ENCODE measurements at places on chromosomes 2 and 18. TPM values are rescaled to one million over a fixed set of nuclear protein-coding genes. Genes with fewer than 3 reads are reported as not detected.
A peak's percentile ranks its signal among the peaks of the same experiment; 100 is the strongest.

Gene FBXO48
- total RNA-seq, result 0.25 TPM

Gene GPAT2
- total RNA-seq, result 5.6 TPM

Gene DPYSL5
- under 0.01 TPM for total RNA-seq

Gene CGREF1
- total RNA-seq, result 5.1 TPM

Gene NAT8
- total RNA-seq, result not detected

Gene UGT1A3
- total RNA-seq, result not detected

Gene FNDC4
- total RNA-seq, result 10.0 TPM

Gene STEAP3
- total RNA-seq, result 7.7 TPM

Gene NIF3L1
- 14.4 TPM for total RNA-seq

Gene DSC3
- under 0.01 TPM for total RNA-seq

Gene SIX3
- not detected for total RNA-seq

Gene LHCGR
- total RNA-seq, result not detected

Gene ELMOD3
- total RNA-seq, result 9.6 TPM

Gene RNPEPL1
- 16.2 TPM for total RNA-seq

Gene GPR35
- total RNA-seq, result 0.13 TPM

GRCh38 chr2:214807653-214808052, 1.8 kb downstream of the BARD1 start:
- DNase-seq, result no peak

DNA sequence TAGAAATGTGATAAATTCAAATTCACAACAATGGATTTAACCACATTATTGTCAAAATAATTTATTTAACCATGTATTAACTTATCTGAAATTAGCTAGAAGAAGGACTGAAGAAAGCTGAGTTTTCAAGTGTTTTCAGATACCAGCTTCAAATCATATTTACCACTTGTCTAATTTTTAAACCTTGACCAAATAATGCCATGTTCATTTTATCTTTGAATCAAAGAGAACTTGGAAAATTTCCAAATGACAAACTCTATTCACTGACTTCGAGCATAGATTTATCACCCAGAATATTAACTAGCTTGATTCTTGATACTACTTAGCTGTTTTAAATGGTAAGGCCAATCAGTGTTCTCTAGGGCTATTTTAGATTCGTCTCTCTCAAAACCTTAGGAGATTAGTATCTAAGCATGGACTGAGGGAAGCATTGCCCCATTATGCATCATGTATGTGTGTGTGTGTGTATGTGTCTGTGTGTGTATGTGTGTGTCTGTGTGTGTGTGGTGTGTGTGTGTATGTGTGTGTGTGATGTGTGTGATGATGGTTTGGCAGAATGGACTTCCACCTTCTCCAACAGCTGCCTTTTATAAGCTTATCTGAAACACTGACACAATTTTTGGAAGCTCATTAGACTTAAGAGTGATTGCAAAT, 667.5 kb upstream of the FANCL start:
- no peak for DNase-seq

GRCh38 chr2:220465700-220466099, 838.3 kb downstream of the SLC4A3 start:
- no peak for DNase-seq

DNA sequence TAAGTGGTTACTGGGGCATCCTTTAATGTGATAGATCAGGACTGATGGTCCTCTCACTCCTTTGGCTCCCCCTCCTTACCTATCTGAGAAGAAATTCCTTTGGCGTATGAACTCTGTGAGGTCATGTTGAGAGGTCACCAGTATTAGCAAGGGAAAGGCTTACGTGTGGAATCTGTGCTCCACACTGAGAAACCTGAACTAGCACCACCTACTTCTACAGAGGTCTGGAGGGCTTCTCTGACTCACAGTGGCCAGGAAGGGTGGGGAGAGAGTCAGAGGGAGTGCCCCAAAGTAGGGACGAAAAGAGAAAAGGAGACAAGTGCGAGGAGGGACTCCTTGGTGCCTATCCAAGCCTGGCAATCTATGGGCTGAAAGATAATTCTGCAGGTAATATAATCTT, 348.6 kb downstream of the TNS1 start:
- no peak for DNase-seq

GRCh38 chr2:186042207-186043028, 303.8 kb downstream of the FSIP2 start:
- no peak for DNase-seq

GRCh38 chr2:19642501-19642900, 259.3 kb downstream of the TTC32 start:
- no peak for DNase-seq

DNA sequence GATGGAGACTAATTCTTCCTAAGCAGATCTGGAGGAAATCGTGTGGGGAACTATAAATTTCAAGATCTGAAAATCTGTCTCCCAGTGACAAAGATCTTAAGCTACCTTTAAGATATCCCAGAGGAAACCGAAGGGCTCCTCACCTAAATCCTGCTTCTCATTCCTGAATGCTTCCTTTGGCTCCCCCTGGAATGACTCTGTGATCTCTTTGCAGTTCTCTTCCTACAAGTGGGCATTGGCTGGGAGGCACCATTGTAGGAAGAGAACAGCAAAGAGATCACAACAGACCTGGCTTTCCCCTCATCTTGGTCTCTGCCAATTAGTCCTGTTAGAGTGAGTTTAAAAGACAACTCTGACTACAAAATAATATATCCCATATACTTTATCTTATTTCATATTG, 70.0 kb upstream of the KCNH7 start:
- no peak for DNase-seq

DNA sequence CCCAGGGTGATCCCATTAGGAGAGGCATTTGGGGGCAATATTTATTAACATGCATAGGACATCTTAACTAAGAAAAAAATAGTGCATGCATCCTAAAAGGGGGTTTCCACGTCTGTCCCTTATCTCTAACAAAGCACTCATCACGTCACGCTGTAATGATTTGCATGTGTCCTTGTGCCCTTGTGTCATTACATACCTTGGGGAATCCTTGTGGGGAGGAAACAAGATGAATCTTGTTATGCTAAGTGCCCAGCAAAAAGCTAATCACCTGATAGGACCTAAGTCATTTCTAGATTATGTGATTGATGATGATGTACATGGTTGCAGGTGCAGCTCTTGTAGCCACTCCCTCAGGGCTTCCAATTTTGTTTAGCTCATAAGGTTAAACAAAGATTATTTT, 250.9 kb downstream of the FBXO15 start:
- no peak for DNase-seq

DNA sequence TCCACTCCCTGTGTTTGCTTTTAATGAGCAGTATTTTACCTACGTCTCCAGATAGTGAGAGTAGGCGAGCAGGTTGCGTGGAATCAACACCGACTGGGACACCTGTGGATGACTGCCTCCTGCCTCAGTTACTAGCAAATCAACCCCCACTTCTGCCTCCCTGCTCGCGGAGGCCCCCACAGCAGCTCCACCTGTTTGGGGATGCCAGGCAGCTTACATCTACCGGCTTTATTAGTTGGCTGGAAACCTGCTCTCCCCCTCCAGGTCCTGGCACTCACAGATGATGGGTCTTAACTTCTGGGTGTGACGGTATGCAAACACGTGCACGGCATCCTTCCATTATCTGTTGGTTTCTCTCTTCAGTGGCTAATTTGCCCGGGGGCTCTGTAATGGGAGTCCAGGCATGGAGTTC, 164.4 kb upstream of the SESTD1 start:
- no peak for DNase-seq

DNA sequence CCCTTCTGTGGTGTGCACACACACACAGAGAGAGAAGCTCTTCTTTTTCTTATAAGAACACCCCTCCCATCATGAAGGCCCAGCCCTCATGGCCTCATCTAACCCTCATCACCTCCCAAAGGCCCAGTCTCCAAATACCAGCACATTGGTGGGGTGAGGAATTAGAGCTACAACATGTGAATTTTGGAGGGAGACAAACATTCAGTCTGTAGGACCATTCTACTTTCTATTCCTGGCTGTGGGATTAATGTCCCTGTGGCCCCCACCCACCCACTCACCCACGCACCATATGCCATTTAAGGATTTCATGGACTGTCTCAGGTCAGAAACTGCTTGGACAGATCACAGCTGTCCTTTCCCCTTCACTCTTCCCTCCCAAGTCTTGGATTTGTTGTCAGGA, 190.2 kb downstream of the GBX2 start:
- DNase-seq, result no peak

- DNase-seq, result no peak
Measured at GRCh38 chr18:26342646-26343045, 116.4 kb downstream of the TAF4B start.

DNA sequence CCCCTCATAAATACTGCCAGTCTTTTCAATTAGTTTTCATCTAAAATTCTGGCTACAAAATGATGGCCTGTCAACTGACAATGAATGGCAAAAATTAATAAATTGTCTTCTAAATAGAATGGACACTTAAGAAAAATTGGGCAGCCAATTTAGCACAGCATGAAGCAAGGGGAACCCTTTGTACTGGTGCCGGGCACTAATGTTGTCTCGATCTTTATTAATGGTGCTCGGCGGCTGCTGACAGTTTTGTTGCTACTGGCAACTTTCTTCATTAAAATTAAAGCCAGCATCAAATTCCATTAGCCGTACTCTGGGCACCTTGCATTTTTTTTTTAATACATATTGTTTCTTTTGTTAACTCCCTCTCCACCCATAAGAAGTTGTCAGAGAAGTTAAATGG, 309.3 kb downstream of the GBX2 start:
- no peak for DNase-seq

- DNase-seq, result no peak
Measured at GRCh38 chr2:129300456-129300855, 679.0 kb upstream of the RAB6C start.

GRCh38 chr2:127049927-127050802, 56.8 kb downstream of the BIN1 start:
- peak; percentile 49 for DNase-seq

DNA sequence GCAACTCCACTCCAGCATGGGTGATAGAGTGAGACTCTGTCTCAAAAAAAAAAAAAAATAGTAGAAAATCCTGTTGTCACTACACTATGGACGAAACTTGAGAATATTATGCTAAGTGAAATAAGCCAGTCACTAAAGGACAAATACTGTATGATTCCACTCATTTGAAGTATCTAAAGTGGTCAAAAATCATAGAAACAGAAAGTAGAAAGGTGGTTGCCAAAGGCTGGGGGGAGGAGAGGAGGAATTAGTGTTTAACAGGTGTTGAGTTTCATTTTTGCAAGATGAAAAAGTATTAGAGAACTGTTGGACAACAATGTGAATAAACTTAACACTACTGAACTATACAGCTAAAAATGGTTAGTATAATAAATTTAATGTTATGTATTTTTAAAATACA, 18.8 kb upstream of the RMP24 start:
- DNase-seq, result no peak

- peak; percentile 90 for DNase-seq
Measured at GRCh38 chr2:32289165-32289999, 11.7 kb downstream of the YIPF4 start.

- DNase-seq, result no peak
Measured at GRCh38 chr2:195543063-195543462, 114.0 kb upstream of the SLC39A10 start.

- DNase-seq, result no peak
Measured at GRCh38 chr2:10514743-10515142, 66.6 kb upstream of the ODC1 start.

- DNase-seq, result peak; percentile 2
Measured at GRCh38 chr18:74331404-74331803, 15.8 kb downstream of the C18orf63 start.

DNA sequence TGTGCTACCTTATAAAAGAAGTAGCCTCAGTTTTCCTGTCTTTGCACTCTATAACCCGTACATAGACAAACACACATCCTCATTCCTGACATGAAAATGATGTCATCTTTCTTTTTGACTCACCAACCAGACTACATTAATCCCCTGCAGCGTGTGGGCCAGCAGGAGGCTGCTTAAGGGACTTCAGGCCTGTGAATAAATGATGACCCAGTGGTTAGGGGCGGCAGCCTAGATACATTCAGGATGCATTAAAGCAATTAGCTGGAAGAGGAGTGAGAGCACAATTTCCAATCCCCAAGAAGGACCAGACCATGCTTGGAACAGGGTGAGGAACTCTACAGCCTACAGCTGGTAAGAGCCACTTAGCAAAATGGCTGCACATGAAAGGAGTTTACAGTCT, 57.3 kb upstream of the KLF7 start:
- DNase-seq, result no peak

DNA sequence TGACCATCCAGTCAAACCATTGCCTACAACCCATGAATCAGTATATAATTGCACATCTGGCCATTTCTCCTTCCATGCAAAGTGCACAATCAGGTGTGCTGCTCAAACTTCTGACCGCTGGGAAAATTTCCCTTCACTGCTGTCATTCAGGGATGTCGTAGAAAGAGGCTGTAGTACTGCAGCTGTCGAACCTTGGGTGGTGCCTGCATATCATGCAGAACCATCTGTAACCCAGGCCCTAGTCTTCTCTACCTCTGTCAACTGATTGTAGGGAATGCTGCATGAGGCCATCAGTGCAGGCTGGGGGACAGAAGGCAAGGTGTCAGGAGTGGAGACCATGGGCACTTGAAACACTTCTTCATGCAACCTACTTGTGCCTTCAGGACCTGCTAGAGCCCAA, 267.5 kb downstream of the CALCRL start:
- no peak for DNase-seq

GRCh38 chr2:27689424-27689823, 25.7 kb downstream of the SLC4A1AP start:
- DNase-seq, result no peak

DNA sequence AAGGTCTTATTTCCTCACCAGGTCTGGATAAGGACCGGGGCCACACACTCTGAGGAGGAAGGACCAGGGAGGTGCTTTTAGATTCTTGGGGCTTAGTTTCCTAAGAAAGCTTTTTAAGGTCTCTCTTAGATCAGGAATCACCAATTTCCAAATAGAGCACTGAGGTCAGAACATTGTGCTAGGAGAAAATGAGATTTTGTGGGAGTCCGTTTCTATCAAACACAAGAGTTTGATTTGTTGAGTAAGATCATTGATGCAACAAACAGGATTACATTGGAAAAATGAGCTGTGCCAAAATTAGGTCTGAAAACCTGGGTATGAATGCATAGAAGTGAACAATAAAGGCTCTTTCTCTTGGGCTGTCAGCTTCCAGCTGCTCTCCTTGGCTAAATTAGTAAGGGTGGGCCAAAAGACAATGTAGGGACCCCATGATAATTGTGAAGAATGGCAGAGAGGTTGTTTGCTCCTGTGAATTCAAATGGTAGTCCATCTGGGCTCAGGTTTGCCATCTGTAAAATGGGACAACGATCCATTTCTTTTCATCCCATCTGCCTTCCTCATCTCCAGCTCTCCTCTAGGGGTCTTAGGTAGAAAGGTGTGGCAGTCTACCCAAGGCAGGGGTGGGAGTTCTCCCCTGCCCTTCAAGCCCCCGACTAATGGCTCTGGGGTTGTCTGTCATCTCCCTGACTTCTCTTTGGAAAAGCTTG, 20.0 kb downstream of the IGFBP2 start:
- no peak for DNase-seq

DNA sequence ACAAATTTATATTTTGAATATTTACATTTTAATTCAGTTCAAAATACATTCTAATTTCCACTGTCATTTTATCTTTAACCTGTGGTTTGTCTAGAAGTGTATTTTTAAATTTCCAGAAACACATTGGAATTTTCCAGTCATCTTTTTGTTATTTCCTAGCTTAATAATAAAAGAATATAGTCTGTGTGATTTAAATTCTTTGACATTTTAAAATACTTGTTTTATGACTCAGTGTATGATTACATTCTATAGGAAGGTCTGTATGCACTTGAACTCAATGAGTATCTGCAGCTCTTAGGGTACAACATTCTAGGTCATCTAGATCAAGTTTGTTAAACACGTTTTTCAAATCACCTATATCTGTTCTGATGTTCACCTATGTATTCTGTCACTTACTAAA, 88.3 kb upstream of the MBOAT2 start:
- DNase-seq, result no peak
